ENCODE measurements at places on chromosomes 5 and 9.

GRCh38 chr5:17219006-17219422 lies 1.6 kb downstream of the BASP1 start:
- no peak for DNase-seq

DNA sequence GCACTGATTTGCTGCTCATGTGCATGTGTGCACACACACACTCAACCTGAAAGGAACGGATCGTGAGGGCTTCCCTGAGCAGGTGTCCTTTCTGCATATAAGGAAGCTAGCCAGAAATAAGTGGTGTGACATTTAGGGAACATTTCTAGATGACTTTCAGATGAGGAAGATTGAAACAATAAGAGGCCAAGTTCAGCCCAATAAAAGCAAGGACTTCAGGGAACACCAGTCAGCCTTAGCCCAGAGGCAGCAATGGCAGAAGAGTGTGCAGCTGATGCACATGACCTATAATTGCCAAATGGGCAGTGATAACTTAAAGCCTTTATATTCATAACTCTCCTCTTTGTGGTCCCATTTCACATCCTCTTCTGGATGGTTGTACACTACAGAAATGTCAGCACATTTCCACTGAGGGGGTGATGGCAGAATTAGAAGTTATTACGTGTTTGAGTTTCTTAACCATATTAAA lies 255.5 kb downstream of the TRIM32 start:
- no peak for DNase-seq

DNA sequence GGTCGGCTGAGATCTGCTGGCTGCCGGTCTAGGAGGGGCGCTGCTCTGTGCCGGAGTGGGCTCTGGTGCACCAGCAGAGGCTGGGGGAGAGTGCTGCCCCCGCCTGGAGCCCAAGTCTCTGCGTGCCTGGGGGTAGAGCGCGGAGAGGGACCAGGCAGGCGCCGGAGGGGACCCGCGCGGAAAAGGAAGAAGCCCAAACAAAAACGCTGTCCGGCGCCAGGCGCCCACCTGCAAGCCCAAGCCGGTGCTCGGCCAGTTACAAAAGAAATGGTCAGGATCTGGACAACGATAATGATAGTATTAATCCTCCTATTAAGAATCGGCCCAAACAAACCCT lies 571 bp upstream of the S1PR3 start:
- DNase-seq: no peak

- peak; percentile 49 for DNase-seq
Measured at GRCh38 chr5:157025093-157025698, 33.7 kb downstream of the HAVCR1 start.

- DNase-seq: no peak
Measured at GRCh38 chr5:122661496-122662180, 113.2 kb upstream of the SNX2 start.

DNA sequence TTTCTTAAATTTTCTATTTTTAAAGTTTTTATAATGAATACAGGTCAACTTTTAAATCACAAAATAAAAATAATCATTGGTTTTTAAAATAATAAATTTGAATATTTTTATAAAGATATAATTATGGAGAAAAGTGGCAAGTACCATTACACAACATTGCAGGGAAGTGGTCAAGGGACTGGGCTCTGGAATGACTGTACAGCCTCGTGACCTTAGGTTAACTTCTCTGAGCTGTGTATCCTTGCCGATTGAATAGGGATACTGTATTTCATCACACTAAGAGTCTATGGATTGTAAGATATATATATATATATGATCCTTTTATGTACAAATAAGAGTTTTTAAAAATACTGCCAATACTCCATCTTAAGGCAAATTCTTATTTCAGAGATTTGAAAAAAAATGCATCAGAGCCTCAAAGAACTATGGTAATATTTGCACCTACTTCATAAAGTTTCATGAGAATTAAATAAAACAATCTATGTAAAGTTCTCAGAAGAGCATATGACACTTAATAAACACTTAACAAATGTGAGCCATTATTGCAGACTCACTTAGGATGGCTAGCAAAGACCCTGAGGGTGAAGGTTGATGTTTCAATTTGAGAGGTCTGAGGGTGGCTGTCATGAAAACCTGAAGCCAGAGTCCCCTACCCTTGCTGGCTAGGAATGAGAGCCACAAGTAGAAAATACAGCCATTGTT lies 136.5 kb downstream of the CCDC192 start:
- DNase-seq: no peak

DNA sequence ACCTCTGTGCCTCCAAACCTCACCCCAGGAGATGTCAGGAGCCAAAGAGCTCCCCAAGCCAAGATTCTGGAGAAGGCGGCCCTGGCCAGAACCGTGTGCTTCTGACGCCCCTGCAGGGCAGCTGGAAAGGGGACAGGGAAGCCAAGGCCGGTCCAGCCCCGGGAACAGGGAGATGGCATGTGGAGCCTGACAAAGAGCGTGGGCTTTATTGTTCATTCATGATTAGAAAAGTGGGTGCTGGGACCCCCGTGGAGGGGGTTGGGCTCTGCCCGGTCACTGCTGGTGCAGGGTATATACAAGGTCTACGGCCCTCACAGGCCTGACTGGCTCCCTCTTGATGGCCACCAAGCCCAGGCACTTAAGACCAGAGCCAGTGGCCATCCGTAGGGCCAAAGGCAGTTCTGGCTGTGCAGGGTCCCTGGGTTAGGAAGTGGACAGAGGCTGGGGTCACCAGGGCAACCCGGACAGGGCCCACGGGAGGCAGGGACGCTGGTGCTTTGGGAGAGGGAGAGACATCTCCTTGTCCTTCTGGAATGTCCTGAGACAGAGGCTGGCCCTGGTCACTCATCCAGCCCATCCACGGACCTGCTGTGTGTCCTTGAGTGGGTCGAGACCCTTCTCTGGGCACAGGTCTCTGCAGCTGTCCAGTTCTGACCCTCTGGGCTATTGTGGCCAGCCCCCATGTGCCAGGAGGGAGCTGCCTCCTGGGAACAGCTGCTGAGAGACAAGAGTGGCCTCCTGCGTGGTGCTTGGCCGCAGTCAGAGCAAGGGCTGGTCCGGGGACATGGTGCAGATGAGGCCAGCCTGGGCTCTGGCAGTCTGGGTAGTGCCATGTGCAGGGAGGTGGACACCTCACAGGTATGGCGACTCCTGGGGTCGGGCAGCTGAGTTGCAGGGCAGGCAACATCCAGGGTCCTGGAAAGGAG lies 12.5 kb downstream of the NINJ1 start:
- no peak for DNase-seq

DNA sequence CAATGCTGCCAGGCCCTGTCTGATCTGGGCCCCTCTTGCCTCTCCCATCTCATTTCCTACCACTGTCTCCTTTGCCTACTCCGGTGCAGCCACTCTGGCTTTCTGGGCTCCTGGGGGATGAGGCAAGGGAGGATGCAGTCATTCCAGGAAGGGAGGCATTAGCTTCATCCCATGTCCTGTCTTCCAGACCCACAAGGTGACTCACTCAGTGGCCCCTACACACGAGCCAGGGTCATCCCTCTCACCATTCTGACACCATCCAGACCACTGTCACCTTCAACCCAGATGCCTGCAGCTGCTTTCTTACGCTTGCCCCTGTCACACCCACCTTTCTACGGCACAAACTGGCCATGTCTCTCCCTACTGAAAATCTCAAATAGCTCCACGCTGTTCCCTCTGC lies 19.1 kb downstream of the ACSL6 start:
- no peak for DNase-seq

GRCh38 chr5:83173826-83174225 lies 96.5 kb downstream of the XRCC4 start:
- no peak for DNase-seq

- no peak for DNase-seq
Measured at GRCh38 chr5:137587919-137588318, 88.8 kb upstream of the SPOCK1 start.

DNA sequence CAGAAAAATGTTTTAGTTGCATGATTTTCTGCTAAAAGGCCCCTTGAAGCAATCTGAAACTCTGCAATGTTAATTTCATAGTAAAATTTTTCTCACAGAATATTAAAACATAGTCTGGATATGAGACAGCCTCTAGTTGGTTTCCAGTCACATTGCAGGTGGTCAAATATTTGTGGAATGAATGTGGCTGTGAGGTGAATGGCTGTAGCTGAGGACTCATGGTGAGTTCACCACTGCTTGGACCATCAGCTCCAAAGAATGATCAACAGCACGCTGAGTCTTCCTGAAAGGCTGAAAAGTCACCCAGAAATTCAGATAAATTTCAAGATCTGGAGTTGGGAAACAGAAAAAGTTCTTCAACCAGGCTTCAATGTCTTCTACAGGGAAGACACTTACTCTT lies 79.8 kb downstream of the MAT2B start:
- no peak for DNase-seq

DNA sequence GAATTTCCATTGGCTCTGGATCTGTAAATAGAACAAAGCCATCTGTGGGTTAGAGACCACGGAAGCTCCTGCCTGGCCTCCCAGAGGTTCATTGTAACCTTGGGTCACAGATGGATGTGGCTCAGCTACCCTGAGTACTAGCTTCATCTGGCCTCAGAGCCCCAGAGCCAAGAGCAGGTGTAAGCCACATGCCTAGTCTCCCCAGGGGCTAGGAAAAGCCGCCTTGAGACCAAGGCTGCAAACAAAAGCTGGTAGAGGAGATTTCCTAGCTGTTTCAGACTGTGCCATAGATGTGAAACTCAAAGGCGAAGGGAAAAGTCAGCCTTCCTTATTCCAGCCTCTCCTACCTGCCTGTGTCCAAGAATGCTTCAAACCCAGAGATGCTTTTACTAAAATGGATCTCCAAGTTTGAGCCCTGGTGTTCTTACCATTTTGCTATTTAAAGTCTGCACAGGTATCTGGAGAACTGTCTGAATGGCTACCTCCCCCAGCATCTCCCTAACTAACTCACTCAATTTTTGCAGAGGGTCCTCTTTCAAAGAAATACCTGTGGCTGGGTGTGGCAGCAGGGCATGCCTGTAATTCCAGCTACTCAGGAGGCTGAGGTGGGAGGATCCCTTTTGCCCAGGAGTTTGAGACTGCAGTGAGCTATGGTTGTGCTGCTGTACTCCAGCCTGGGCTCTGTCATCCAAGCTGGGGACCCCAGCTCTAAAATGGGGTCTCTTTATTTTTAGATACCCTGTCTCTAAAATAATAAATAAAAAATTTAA lies 42.3 kb upstream of the MAP1B start:
- no peak for DNase-seq

GRCh38 chr9:87658511-87658910 lies 67.4 kb upstream of the CTSL start:
- DNase-seq: no peak

DNA sequence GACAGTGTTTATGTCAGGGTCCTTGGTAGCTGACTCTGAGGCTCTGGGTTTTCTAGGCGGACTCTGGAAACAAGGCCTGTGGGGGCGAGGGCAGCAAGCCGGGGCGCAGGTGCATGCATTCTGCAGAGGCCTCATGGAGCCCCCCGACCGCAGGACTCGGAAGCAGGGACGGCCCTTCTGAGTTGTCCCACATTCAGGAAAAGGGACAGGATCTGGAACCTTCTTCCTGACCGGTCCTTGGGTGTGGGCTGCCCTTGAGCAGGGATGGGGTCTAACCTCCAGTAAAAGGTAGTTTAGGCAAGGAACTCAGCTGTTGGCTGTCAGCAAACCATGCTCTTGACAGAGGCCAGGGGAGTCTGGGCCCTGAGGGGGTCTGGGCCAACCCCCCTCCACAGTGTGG lies 7.4 kb upstream of the COL5A1 start:
- DNase-seq: no peak

DNA sequence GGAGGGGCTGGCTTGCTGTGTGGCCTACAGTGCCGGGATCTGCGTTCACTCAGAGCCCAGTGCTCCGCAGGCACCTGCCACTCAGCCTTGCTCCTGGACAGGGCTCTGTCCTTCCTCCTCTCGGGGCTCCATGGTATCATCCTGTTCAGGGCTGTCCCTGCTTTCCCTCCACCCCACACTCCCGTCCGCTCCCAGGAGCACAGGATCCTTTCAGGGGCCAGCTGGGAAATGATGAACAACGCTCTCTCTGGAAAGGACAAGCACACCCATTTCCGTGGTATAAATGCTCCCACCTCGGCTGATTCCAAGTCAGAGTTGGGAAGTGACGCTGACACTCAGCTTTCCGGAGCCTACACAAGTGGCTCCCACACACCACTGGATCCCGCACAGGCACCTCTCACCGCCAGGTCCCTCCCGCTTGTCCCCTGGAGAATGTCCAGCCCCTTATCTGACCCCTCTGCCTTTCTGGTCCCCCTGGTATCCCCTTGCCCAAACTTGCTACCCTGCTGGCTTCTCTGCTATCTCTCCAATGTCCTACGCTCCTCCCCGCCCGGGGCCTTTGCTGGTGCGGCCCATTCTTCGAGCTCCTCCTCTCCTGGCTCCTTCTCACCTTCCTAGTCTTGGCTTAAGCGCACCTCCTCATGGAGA lies 21.3 kb downstream of the HMCN2 start:
- no peak for DNase-seq

DNA sequence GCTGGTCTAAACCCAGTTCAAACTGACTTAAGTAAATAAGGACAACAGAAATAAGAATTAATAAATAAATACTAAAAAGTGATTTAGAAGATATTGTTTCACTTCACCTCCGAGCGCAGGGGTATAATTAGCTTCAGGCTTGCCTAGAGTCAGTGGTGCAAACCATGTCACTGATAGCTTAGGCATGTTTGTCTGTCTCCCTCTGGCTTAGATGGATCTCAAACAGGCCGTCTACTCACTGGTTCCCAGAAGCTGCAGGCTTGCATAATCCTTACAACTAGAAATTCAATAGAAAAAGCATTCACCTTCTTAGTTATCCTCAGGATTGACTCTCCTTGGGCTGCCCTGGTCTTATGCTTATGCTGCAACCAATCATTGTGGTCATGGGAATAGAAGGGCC lies 629.8 kb upstream of the WWC1 start:
- DNase-seq: no peak

- no peak for DNase-seq
Measured at GRCh38 chr9:129231022-129231739, 53.1 kb upstream of the IER5L start.

- no peak for DNase-seq
Measured at GRCh38 chr9:135243201-135244190, 156.0 kb downstream of the OLFM1 start.

- no peak for DNase-seq
Measured at GRCh38 chr5:92637247-92637646, 943.8 kb downstream of the NR2F1-AS1 start.

DNA sequence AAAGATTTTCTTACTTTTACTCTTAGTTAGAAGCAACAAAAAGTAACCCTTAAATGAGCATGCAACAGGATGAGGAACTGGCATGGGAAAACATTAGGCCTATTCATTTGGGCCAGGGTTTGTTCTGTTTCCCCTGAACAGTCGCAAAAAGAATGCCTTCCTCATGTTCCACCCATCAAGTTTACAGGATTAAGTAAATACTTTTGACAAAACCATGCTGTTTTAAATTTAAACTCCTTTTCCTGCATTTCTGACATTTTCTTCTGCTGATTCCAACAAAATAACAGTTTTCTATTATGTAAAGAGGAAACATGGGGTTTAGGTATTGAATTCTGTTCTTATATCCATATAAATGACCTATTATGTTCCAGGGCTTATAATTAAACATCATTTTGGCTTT lies 236.6 kb upstream of the ACTBL2 start:
- DNase-seq: no peak

GRCh38 chr5:180487556-180487955 lies 6.6 kb upstream of the CNOT6 start:
- DNase-seq: no peak

All from stimulated activated CD8-positive, alpha-beta memory T cell treated with anti-CD3 and anti-CD28 coated beads, Interleukin-12 subunit alpha, Interleukin-12 subunit beta, amount 100 ng/mL, for 4 hours (primary cell).